Islet precursor cell (in vitro differentiated cells): ENCODE measurements at places on chromosomes 4 and X.
A peak's percentile ranks its signal among the peaks of the same experiment; 100 is the strongest.

- DNase-seq, result no peak
These were observed 37.8 kb downstream of the GAB3 start for GRCh38 chrX:154712781-154713740.

DNA sequence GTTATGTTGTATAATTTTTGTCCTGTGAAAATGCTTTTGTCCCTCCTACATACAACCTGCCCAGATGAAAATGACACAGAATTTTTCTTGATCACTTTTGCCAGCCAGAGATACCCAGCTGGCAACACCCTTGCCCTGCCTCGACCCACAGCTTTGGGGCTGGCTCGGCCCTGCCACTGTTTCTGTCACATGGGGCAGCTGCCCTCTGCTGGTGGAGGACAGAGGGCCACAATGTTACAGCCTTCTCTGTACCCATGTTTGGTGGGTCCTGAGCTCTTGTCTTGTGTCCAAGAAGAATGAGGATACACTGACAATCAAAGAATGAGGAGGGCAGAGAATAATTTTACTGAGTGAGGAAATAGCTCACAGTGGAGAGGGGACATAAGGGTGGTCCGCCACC lies 31.1 kb downstream of the BMP15 start:
- DNase-seq, result peak; percentile 55

- no peak for DNase-seq
These were observed 25.3 kb upstream of the KCNIP4 start for GRCh38 chr4:21973850-21974249.

DNA sequence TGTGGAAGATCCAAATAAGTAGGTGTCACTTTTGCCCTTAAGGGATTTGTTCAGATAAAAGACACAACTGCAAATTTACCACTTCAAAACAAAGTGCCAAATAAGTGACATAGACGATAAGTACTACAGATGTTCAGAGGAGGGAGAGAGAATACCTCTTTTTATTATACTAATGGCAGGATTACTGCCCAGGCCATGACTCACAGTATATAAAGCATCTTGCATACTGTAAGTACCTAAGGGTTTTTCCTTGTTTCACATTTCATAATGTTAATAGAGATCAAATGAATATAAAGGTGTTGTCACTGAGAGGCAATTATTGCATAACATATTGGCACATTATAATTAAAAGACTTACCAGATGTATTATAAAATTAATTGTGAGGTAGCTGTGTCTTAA lies 46.4 kb downstream of the PTPN13 start:
- DNase-seq, result no peak

- no peak for DNase-seq
These were observed 529.1 kb upstream of the PCDH10 start for GRCh38 chr4:132619968-132620367.

GRCh38 chr4:112753333-112753732 lies 116.4 kb downstream of the LARP7 start:
- DNase-seq, result peak; percentile 59

GRCh38 chr4:163400911-163401310 lies 57.2 kb downstream of the NPY5R start:
- no peak for DNase-seq

DNA sequence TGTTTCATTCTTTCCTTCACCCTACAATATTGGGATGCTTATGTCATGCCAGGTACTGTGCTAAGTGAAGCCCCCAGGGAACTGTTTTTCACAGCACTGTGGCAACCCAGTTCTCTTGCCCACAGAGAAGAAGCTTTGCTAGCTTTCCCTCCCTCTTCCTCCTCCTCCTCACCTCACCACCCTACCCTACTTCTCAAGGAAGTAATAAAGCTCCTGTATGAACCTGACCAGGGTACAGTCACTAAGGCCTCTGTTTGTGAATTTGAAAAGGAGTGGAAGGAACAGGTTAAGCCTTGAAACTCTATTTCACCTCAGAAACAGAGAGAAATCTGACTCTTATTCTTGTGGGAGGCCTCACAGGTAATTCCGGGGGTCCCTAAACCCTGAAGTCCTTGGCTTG lies 219.4 kb upstream of the RADX start:
- no peak for DNase-seq

- DNase-seq, result peak; percentile 87
These were observed 9.8 kb upstream of the BCOR start for GRCh38 chrX:40107291-40108161.

- no peak for DNase-seq
These were observed 40.3 kb downstream of the ATP11C start for GRCh38 chrX:139892512-139892911.

DNA sequence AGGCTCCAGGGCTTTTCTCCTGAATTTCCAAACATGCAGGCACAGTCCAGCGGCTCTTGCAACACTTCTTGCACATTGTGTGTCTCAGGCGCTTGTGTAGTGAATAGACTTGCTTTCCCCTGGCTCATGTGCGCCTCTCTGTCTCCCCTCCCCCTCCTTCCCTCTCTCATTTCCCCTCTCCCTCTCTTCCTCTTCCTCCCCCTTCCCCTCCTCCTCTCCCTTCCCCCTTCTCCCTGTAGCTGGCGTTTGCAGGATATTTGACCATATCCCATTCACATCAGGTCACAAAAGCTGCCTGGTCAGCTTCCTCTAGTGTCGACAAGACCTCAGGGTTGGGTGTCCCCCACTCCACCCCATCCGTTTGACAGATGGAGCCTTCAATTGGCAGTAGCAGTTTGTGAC lies 2.4 kb downstream of the CHST7 start:
- DNase-seq, result no peak

DNA sequence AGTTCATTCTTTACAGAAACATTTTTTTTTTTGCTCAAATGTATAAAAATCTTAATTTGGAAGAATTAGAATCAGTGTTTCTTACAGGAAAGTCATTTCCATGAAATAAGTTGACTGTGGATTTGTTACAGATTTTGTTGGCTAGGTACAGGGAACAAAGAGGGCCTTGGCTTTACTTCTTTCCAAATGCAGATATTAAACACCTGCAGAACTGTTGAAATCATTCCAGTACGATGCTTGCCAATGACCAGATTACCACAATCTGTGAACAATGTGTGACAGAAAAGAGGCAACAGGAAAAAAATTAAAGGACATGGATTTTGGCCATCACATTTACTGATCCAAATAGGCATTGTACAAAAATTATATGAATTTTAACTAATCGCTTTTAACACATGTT lies 70.8 kb downstream of the ANXA10 start:
- no peak for DNase-seq

DNA sequence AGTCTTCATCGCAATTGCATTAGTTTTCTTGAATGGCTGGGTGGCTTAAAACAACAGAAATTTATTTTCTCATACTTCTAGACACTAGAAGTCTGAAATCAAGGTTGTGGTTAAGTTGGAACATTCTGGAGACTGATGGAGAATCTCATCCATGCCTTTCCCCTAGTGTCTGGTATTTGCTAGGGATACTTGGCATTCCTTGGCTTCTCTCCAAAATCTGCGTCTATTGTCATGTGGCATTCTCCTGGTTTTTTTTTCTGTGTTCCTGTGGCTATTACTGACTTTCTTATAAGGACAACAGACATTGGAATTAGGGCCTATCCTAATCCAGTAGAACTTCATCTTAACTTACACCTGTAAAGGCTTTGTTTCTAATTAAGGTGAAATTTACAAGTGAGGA lies 272.8 kb upstream of the EPHA5 start:
- peak; percentile 64 for DNase-seq

DNA sequence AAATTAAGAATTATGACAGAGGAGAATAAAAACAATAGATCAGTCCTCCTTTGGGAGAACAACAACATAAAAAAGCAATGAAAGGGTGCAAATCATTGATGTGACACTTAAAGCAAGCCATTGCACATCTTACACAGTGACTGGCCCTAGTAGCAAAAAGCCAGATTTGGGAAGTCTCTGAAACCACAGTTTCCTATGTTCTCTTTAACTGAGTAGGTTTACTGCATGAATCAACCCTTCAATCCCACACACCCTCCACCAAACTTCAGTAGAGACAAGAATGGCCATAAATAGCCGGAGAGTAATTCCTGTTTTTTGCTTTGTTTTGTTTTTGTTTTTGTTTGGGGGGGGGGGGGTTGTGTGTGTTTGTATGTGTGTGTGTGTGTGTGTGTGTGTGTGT lies 180.8 kb downstream of the VEGFC start:
- no peak for DNase-seq

DNA sequence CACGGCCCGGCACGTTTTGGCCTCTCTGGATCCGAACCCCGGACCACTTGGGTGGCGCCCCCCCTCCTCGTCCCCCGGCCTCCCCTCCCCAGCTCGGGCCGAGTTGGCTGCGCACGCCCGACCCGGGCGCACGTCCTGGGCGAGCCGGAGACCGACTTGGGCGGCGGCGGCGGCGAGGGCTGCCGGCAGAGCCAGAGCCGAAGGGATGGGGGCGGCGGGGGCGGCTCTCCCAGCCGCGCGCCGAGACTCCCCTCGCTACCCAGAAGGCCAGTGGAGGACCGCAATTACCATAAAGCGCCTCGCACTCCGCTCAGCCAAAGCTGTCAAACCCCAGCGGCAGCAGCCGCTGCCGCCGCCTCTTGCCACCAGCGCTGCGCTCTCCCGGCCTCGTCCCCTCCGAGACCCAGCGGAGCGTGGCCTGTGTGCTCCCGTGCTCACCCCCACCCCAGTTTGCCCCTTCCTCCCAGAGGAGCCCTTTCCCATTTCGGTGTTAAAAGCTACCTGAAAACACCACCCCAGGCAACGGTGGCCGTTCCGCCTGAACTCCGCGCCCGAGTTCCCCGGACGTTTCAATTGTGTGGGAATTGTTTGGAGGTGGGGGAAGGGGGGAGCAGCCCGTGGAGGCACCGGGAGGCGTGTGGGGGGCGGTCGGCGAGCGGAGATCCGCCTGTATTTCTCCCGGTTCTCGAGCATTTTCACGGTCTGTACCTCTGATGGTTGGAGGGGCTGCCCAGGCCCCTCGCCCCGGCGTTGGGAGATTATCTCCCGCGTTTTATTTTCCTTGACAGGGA lies 701 bp upstream of the BCOR start:
- DNase-seq, result peak; percentile 84

DNA sequence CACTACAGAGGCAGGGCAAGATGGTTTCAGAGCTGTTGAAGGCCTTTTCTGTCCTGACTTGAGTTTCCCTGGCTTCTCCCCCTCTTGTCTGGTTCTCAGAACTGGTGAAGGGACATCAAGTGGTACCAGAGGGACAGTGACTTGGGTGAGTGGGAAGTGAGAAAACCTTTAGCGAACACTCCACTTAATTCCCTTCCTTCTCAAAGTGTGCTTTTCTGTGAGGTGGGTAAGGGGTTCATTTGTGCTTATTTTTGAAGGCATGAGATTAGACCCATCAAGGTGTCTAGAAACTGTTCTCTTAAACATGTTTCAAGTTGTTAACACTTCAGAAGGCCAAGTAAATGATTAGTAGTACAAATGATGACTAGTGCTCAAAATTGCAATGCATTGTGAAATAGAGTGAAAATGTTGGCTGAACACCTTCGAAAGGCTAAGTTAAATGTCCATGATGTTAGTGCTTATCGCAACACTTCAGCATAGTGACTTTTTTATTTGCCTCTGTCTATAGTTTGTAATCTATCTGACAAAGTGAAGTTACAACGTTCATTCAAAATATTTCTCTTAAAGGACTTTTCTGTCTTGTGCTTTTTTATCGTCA lies 2.8 kb downstream of the AREG start:
- DNase-seq, result no peak

GRCh38 chr4:94623126-94623911 lies 134.4 kb upstream of the BMPR1B start:
- no peak for DNase-seq

- no peak for DNase-seq
These were observed 767 bp downstream of the PAQR3 start for GRCh38 chr4:78938474-78938867.

- DNase-seq, result no peak
These were observed 22.4 kb downstream of the GRXCR1 start for GRCh38 chr4:42914937-42915336.

- no peak for DNase-seq
These were observed 63.5 kb downstream of the NELFA start for GRCh38 chr4:1945124-1945895.

GRCh38 chr4:163747886-163748285 lies 253.4 kb downstream of the TMA16 start:
- no peak for DNase-seq

DNA sequence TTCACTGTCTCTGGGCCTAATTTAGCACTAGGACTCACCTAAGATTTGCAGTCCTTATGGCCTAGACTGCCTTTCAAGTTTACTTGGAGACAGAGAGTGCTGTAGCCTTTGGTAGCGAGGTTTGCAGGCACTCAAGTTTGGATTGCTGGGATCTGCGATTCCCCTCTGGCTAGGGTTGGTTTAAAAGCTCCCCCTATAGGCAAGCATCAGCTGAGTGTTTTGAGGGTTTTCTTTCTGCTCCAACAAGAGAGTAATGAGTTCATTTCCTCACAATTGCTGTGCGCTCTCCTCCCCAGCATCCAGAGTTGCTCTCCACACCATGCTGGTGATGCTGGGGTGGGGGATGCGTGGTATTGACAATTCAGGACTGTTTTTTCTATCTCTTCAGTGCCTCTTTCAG lies 206.9 kb downstream of the GLUD2 start:
- DNase-seq, result peak; percentile 50

GRCh38 chr4:145670422-145670821 lies 9.5 kb upstream of the C4orf51 start:
- no peak for DNase-seq

- DNase-seq, result no peak
These were observed 86.8 kb downstream of the CAMK2D start for GRCh38 chr4:113674733-113675132.

- no peak for DNase-seq
These were observed 1285.4 kb downstream of the PCDH18 start for GRCh38 chr4:136246876-136247275.

DNA sequence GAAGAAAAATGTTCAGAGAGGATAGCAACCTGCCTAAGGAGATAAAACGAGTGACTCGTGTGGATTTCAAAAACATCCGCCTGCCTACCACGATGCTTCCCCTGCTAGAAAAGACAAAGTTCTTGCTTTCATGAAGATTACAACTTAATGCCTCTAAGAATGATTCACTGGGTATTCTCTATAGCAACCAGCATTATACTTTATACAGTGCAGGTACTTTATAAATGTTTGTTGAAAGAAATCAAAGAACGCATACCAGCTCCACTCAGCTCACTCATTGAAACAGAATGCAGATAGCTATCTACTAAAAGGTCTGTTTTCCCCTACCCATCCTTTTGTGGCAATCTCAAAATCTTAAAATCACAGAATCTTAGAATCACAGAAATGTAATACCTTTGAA lies 33.7 kb downstream of the GASK1B start:
- DNase-seq, result no peak

- no peak for DNase-seq
These were observed 48.0 kb downstream of the RAPGEF2 start for GRCh38 chr4:159150821-159151390.

DNA sequence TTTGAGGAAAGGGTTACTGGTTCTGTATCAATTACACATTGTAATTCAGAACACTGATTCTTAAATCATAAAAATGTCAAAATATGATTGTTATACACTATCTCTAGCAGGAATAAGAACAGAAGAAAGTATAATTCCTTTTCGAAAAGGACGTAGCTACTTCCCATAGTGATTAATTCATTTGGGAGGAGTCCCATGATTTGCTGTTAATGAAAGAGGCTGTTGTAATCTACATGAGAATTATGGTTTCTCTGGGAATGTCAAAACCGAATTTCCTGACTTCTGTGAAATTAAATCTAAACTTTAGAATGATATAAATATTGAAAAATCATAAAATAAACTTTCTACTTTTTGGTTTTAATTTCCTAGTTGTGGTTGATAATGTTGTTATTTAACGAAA lies 191.1 kb upstream of the ETNPPL start:
- DNase-seq, result no peak

GRCh38 chr4:22338796-22339195 lies 177.1 kb downstream of the ADGRA3 start:
- DNase-seq, result no peak
